ENCODE measurements at places on chromosomes 7 and 10.
A peak's percentile ranks its signal among the peaks of the same experiment; 100 is the strongest.

DNA sequence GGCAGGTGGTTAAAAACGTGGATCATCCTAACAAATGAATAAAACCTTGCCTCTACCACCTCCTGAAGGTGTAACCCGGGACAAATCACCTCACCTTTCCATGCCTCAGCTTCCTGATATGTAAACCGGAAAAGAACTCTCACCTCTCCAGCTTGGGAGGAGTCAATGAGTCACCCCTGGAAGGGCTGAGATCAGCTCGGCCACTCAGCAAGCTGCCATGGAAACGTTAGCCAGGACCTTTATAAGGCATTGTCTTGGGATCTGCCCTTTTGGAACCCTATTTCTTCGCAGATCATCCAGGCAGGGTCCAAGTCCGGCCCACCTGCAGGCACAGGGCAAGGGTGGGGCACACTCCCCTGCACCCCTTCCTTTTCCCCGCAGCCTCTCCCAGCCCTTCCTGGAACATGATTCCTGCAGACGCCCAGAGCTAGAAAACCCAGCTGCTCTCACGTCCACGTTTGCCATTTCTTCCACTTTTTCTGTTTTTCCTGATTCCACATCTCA lies 81.6 kb upstream of the PFKP start:
- peak; percentile 39 for DNase-seq

DNA sequence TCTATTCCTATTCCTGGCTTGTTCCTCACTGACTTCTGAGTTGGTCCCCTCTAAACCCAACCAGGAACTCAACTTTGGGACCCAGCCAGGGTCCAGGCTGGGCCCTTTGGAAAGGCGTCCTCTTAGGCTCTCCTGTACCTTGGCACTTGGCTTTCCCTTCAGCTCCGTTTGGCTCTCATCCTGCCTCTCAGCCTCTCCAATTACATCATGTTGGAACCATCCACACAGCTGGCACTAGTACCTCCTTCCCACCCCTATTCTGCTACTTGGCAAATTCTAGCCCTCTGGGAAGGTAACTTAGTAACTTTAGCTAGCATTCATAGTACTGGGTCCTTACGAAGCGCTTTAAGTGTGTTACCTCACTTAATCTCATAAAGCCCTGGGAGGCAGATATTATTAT lies 205.3 kb upstream of the HABP2 start:
- no peak for DNase-seq

DNA sequence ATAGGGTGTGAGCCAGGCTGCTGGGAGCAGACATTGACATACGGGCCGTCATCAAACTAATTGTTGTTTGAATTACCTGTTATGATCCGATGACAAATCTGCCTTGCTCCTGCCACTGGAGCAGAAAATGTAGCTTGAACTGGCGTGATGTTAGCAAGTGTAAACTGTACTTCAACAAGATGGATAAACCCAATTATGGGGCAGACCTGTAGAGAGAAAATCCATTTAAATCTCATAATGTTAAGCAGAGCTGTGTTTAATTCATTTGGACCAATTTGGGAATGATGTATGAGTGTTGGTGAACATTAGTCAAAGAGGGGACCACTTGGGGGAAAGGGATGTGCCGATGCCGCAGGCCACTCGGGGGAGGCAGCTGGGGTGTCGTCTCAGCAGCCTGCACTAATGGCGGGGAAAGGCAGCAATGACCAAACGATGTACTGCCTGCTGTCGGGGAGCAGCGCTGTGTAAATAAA lies 27.4 kb downstream of the TCF7L2 start:
- no peak for DNase-seq

DNA sequence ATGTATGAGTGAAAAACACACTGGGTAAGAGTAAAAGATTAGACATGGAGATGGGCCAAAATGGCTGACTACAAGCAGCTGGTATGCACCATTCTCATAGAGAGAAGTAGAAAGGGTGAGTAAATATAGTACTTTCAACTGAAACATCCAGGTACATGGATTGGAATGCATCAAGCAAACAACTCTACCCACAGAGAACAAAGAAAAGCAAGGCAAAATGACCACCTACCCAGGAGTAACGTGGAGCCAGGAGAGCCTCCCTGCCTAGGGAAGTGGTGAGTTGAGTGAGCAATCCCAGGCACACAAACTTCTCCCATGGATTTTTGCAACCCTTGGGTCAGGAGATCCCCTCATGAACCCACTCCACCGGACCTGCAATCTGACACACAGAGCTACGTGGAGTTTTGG lies 212.8 kb downstream of the PTN start:
- DNase-seq: peak; percentile 70

DNA sequence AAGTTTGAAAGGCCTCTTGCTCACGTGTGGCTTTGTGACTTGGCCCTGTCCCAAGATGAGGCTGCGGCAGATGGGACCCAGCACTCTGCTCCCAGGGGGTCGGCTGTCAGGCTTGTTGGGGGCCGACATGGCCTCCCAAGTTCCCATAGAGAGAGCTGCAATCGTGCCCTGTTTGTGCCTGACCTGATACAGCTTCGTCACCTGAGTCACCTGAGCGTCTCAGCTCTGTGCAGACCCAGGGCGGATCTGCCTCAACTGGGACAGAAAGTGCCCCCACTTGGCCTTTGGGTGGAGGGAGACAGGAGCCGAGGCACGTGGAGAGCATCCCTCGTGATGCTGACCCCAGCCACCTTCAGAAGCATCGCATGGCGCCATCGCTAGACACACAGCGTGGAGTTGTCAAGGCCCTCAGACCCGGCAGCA lies 21.7 kb downstream of the PAPOLB start:
- DNase-seq: no peak

- DNase-seq: peak; percentile 87
Observed at GRCh38 chr7:2876031-2876731, 32.1 kb upstream of the GNA12 start.

DNA sequence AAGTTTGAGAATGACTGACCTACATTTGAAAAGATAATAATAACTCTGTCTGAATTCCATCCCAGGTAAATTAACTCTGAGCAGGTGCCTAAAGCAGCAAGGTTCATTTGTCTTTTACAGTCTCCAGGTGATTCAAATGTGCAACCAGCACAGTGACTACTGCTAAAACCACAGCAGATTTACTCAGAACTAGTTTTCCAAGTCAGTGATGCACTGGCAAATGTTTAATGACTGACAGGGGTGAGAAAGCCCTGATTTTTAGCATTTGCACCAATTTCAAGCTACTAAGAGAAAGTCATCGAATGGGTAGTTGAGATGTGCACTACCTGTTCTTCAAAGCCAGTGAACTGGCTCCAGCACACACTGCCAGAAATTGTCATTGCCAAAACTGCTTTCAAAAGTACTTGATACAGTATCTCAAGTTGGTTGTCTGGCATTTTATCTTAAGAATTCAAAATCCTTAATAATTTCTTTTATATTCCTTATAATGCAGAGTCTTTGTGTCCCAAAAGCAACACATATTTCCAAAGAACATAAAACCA lies 60.3 kb downstream of the ATOH7 start:
- no peak for DNase-seq

DNA sequence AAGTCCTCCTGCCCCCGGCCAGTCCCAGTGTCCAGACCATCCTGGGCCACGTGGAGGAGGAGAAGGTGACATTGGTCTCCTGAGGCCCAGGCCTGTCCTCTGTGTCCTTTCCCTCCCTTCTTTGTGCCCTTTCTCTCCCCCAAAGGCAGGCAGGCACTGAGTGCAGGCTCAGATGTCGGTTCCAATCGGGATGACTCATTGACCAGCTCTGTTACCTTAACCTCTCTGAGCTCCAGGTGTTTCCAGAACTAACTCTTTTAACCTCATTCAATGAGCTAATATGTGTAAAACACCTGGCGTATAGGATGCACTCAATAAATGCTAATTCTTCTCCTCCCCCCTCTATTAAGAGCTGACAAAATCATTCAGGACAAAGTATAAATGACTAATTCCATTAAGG lies 25.7 kb downstream of the MACROH2A2 start:
- DNase-seq: no peak

DNA sequence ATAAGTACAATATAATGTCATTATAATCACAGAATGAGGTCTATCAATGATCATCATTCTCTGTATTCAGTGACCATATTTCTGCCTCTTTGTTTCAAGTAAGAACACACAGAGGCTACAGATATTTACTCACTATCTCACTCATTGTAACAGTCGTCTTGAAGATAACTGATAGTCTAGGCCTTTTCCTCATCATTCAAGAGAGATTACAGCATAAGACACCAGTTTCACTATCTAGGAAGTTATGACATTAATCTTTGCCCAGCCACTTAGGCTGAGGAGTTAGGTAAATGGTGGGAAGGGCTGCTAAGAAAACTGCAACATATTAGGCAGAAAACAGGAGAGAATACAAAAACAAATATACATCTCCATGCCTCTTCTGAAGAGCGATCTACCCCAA lies 125.3 kb downstream of the CHCHD3 start:
- DNase-seq: no peak

- no peak for DNase-seq
Observed at GRCh38 chr10:102714621-102715455, at the start of gene SFXN2. Gene SFXN2 (plus strand): TSS chr10:102714636. CDS start chr10:102726637, 12,001 bp downstream.

- DNase-seq: no peak
Observed at GRCh38 chr7:22005151-22005550, 59.5 kb upstream of the CDCA7L start.

DNA sequence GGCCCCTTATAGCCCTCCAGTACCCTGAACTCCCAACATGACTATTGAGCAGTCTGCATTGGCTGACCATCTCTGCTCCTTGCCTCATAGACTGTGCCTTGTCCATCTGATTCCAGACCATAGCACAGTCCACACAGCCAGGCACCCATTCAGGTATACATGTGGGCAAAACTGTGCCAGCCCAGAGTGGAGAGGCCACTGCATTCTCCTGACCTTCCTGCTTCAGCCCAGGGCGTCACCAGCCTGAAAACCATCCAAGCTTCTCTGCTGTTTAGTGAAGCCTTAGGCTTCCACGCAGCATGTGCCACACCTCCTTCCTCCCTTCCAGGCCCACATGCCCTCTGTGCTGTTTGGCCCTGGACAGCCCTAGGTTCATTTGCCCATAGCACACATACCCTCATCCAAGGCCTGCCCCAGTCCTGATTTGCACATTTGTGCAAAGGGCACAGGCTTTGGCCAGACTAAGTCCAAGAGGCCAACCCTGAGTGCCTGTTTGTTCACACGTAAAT lies 10.5 kb downstream of the DDX56 start:
- DNase-seq: no peak

DNA sequence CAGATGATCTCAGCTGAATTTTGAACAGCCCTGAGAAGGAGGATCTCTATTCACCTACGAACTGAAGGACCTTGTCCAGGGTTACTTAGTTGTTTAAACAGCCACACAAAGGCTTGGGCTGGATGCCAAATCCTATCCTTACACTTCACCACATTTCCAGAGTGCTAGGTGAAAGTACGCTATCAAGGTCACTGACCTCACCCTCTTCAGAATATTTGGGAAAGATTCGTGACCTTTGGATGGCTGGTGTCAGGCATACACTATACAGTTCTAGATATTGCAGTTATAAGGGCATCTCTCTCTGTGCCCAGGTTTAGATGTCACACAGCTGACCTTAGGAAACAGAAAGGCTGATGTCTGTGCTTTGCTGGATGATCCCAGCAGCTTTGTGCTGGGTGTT lies 61.2 kb upstream of the ABLIM1 start:
- no peak for DNase-seq

GRCh38 chr10:29239569-29240472 lies 49.0 kb upstream of the LYZL1 start:
- peak; percentile 20 for DNase-seq

DNA sequence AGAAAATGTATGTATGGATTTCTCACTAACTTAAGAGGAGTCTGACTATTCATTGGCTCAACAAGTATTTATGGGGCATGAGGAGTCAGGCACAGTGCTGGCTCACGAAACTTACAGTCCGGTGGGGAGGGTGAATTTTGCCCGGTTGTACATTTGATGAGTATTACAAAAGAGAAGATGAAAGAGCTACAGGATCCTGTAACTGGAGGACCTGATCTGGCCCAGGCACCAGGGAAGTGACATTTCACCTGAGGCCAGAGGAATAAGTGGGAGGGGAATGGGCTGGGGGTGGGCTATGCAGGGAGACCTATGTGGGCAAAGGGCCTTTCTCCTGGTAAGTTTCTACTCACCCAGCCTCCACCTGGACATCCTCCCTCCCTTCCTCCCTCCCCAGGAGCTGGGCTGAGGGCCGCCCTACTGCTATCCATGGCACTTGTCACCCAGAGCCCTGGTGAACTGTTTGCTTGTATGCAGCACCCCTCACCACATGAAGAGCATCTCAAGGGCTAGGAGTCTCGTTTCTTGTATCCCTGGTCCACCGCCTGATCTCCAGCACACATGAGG lies 101.1 kb upstream of the ZNF438 start:
- DNase-seq: no peak

GRCh38 chr10:7230036-7230435 lies 180.8 kb downstream of the SFMBT2 start:
- DNase-seq: no peak

DNA sequence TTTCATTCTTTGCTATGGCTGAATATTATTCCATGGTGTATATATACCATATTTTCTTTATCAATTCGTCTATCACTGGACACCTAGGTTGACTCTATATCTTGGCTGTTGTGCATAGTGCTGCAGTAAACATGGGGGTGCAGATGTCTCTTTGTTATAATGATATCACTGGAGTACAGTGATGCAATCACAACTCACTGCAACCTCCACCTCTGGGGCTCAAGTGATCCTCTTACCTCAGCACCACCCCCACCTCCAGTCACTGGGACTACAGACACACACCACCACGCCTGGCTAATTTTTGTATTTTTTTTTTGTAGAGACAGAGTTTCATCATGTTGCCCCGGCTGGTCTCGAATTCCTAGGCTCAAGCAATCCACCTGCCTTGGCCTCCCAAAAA lies 15.6 kb downstream of the KLHL7 start:
- DNase-seq: no peak

Data from fibroblast of upper back skin (primary cell).